ENCODE measurements at places on chromosomes 6 and 20.
A peak's percentile ranks its signal among the peaks of the same experiment; 100 is the strongest.

DNA sequence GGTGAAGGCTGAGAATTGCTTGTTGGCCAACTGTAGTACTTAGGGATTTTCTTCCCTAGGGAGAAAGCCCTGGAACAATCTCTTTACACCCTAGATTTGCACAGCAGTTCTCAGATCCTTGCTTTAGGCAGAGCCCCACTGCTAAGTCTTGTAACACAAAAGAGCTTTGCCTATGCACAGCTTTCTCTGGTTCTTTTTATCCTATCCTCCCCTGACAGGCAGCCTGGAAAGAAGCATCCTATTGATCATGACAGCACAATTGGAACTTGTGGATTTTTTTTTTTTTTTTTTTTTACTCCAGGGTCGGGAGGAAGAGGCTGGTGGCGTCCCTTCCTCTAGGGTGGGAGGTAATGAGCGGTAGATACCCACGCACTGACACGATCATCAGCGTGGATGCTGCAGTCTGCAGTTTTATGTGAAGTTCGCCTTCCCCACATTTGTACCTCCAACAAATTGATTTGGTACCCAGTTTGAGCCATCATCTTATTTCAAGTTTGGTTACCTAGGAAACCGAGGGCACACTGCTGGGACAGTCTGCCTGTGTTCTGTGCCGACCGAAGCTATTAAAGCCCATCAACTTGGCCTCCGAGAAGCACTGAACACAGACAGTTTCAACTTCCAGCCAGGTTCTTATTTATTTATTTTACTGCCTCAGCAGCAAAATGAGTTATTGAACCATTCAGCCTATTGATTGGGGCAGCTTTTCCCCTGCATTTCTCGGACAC lies 110.1 kb downstream of the NRN1 start:
- no peak for DNase-seq

- DNase-seq: no peak
Measured at GRCh38 chr6:10591422-10592160, 70.4 kb downstream of the GCNT2 start.

GRCh38 chr20:48999890-49000870 lies 45.9 kb upstream of the CSE1L start:
- DNase-seq: peak; percentile 49

DNA sequence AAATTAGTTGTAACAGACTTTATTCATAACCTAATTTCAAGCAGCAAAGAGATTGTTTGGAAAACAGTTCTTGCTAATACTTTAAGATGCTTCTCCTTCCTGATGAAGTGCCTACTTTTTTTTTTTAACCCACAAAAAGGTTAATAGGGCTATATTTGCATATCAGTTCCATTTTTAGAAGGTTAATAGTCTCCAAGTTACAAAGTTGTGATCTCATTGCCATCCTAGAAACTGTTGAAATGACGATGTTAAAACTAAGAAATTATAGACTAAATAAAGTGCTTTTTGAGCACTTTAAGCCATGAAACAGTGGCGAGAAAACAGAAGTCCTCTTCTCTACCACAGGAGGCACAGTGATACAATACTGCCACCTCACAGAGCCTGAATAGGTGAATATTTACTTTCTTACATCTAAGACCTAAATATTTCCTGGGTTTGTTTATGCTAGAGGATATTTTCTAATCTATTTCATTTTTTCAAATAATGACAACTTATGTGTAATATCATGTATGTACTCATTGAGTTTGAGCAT lies 5.3 kb downstream of the RNF144B start:
- no peak for DNase-seq

DNA sequence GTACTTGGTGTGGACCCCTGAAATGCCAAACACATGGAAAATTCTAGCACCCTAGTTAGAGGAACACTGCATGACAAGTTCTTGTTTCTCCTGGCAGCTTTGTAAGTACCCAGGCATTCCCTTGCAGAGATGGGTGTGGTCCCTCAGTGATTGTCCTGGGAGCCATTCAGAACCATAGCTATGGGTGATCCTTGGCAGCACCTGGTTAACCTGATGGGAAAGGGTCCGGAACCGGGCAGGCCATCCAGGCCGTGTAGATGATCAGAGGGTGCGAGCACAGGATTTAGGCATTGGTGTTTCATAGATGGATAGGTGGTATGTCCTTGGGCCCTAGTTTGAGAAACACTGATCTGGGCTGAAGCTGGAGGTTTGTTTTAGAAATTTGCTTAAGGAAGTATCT lies 95.8 kb downstream of the RPP40 start:
- DNase-seq: no peak

- DNase-seq: no peak
Measured at GRCh38 chr6:82506526-82506925, 142.9 kb downstream of the TPBG start.

DNA sequence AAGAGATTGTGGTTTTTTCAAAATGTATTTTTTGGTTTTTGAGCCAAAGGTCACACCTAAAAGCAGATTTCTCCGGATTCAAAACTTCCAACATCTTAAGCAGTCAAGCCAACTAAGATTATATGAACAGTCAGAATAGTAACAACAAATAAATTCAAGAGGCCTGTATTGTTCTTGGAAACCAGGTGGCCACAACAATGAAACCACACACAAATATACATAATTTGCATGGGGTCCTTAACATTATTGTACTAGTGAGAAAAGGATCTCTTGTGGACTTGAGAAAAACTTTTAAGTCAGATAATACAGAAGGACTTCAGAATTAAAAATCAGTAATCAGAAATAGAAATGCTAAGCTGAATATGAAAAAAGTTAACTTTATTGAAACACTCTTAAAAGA lies 40.6 kb downstream of the NOL7 start:
- DNase-seq: no peak

GRCh38 chr20:64121586-64121985 lies 14.2 kb upstream of the NPBWR2 start:
- DNase-seq: no peak

GRCh38 chr6:46254946-46255345 lies 84.2 kb upstream of the ENPP5 start:
- DNase-seq: no peak

GRCh38 chr20:41531518-41532275 lies 86.5 kb downstream of the CHD6 start:
- no peak for DNase-seq

- DNase-seq: no peak
Measured at GRCh38 chr20:47544240-47544639, 42.6 kb downstream of the NCOA3 start.

DNA sequence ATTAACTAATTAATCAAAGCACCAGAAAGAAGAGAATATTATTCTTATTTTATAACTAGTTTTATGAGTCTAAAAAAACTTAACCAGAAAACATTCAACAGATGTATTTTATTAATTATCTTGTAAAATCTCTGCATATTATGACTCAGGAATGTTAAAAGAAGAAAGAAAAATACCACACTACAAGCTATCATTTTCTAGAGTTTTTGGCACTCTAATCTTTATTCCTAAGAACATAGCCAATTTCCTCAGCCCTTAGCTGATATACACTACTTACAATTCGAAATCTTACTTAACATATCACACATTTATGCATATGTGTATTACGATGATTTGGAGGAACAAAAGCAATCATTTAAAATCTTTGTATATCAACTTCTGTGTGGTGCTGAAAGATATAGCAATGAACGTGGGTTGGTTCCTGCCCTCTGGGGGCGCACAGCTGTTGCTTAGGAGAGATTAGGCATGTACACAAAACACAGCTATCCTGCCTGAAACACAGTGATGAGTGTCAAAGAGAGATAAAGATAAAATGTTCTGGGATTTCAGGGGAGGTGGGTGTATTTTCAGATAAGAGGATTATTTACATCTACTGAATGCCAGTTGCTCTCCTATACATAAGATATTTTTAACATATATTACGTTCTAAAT lies 404.5 kb downstream of the SYNE1 start:
- no peak for DNase-seq

GRCh38 chr6:122604676-122605075 lies 5.5 kb upstream of the PKIB start:
- peak; percentile 58 for DNase-seq

DNA sequence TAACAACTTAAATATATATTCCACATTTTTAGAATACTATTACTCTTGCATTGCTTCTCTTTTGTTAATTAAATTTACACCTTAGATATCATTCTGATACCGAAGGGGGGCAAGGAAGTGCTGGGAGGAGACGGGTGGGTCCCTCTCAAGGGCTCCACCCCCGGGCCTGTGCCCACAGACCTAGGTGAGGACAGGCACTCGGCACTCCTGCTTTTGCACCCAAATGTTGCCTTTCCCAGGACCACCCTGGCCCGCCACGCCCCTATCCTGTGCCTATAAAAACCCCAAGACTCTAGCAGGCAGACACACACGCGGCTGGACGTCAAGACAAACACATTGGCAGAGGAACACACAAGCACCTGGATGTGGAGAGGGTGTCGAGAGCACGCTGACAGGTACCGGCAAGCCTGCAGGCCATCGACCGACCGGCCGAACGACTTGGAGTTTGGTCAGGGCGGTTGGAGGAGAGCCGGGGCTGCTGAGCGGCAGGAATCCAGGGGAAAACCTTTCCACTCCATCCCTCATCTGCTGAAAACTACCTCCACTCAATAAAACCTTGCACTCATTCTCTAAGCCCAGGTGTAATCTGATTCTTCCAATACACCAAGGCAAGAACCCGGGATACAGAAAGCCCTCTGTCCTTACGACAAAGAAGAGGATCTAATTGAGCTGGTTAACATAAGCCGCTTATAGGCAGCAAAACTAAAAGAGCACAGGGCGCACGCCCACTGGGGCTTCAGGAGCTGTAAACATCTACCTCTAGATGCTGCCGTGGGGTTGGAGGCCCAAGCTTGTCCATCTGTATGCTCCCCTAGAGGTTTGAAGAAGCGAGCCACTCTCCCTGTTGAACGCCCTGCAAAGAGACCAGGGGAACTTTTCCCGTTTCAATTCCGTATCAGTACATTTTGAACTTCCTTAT lies 197.4 kb upstream of the PRSS16 start:
- DNase-seq: no peak

DNA sequence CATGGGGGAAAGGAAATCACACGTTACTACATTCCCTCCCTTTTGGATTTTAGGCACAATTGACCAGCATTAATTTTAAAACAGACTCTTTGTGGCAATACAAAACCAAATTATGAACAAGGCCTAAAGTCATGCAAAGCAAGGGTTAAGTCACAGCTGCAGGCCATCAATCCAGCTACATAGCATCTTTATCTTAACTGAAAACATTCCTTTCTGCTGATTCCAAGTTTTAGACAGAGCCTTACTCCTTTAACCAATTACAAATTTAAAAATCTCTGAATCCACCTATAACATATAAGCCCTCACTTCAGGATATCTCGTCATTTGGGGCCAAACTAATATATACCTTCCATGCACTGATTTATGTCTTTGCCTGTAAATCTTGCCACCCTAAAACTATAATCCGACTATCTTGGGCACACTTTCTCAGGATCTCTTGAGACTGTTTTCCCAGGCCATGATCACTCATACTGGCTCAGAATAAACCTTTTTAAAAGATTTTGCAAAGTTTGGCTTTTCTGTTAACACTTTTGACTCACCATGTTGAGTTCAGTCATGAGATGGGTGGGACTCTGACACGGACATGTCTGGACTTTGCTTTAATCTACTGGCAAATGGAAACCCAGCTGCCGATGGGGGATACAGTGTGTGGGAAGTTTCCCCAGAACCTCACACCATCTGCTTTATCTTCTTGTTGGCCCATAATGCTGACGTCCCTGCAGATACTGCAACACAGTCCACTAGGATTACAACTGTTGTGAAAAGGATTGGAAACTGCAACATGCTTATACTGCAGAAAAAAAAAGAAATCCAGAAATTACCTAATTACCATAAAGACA lies 757.0 kb downstream of the PTPRT start:
- no peak for DNase-seq

DNA sequence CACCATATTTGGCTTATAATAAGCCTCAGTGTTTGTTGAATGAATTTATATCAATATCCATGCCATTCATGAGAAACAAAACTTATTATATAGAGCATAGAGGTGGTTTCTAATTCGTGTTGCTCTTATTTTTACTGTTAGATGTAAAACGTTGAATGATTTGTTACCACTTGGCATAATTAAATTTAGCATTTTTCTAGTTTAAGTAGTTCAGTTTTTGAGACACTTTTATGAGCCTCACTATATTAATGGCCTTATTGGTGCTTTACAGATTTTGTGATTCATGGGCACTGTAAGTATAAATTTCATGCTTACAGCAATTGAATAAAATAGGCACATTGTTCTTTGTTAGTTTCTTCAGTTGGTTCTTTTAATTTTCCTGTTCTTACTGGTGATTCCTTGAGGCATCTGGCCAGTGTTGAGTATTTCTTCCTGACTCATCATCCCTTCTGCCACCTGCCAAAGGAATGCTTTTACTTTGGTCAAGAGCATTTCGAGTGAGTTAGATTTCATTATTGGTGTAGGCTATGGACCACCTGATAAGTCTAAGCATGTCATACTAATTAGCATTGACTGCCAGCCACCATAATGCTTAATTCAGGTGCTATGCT lies 34.8 kb downstream of the CDKAL1 start:
- no peak for DNase-seq

- DNase-seq: no peak
Measured at GRCh38 chr6:125293587-125293986, 8.2 kb downstream of the HDDC2 start.

GRCh38 chr6:130765181-130765727 lies 62.0 kb upstream of the SMLR1 start:
- no peak for DNase-seq

DNA sequence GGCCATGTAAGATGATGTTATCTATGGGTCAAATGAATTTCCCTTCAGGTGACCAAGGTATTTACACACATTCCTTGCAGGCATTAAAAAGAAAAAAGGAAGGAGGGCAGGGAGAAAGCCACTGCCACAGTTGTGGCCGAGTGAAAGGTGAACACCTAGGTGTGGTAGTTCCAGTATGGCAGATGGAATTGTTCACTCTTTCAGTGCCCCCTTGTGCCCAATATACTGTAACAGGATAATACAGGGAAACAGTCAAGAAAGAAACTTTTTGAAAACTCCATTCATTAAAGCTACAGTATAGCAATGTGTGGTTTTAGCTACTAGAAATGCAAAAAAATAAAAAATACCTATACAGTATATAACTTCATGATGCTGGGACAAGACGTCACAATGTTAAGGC lies 52.1 kb downstream of the BMP2 start:
- DNase-seq: no peak

GRCh38 chr6:161429921-161430490 lies 156.1 kb upstream of the AGPAT4 start:
- DNase-seq: no peak

- no peak for DNase-seq
Measured at GRCh38 chr20:20261159-20261558, 106.7 kb upstream of the INSM1 start.

- DNase-seq: no peak
Measured at GRCh38 chr20:7437311-7437710, 502.9 kb downstream of the HAO1 start.

- no peak for DNase-seq
Measured at GRCh38 chr20:475463-476357, 13.4 kb upstream of the TBC1D20 start.

DNA sequence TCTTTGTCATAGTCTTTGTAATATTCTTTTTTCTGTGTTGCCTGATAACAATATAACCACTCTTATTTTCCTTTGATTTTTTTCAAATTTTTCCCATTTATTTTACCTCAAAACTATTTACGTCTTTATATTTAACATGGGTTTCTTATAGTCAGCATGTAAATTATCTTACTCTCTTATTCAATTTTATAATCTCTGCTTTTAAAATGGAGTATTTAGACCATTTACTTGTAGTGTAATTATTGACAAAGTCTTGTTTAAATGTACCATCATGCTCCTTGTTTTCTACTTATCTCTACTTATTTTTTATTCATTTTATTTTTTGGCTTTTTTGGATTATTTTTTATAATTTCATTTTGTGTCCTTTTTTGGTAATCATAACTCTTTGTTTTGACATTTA lies 476.5 kb upstream of the MAP3K7 start:
- no peak for DNase-seq

GRCh38 chr6:30988209-30988825 lies 4.8 kb downstream of the MUC21 start:
- DNase-seq: no peak
